ENCODE measurements at places on chromosomes 16 and 17.

DNA sequence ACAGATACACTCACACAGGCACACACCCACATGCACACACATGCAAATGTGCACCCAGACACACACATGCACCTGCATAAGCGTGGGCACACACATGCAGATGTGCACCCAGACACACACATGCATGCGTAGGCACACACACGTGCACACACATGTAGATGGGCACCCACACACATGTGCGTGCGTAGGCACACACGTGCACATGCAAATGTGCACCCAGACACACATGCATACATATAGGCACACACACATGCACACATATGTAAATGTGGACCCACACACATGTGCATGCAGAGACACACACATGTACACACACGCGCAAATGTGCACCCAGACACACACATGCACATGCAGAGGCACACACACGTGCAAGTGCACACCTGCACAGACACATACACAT is 60.3 kb downstream of the MRM1 start:
- DNase-seq = no peak

GRCh38 chr16:14289692-14290340 is 218.7 kb downstream of the MRTFB start:
- peak; percentile 68 for DNase-seq

DNA sequence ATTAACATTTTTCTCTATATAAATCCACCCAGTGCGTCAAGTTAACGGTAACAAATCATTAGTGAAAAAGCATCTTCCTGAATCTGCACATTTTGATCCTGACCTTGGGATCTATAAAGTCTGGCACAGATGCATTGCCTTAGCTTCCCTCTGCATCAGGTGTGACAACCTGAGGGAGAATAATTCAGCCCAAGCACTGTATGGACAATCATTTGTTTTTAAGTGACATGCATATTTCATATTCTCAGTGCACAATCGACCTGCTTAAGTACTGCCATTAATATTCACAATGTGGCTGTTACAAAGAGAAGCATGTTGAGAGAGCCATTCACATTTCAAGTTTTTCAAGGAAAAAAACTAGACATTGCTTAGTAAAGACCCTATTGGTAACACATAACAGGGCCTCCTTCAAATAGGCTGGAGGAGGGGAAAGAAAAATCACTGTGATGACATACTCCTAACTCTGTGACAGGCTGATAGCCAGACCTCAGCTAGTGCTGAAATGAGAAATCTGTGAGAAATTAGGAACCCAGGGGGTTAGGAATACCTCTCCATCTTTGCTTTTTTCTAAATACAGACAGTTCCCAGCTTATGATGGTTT is 505.3 kb upstream of the CDH5 start:
- no peak for DNase-seq

GRCh38 chr16:55302635-55303034 is 21.4 kb upstream of the IRX6 start:
- no peak for DNase-seq

- DNase-seq = no peak
Observed at GRCh38 chr16:1781254-1781653, 1.1 kb downstream of the SPSB3 start.

- no peak for DNase-seq
Observed at GRCh38 chr17:50275279-50275678, 1.0 kb downstream of the TMEM92 start.

DNA sequence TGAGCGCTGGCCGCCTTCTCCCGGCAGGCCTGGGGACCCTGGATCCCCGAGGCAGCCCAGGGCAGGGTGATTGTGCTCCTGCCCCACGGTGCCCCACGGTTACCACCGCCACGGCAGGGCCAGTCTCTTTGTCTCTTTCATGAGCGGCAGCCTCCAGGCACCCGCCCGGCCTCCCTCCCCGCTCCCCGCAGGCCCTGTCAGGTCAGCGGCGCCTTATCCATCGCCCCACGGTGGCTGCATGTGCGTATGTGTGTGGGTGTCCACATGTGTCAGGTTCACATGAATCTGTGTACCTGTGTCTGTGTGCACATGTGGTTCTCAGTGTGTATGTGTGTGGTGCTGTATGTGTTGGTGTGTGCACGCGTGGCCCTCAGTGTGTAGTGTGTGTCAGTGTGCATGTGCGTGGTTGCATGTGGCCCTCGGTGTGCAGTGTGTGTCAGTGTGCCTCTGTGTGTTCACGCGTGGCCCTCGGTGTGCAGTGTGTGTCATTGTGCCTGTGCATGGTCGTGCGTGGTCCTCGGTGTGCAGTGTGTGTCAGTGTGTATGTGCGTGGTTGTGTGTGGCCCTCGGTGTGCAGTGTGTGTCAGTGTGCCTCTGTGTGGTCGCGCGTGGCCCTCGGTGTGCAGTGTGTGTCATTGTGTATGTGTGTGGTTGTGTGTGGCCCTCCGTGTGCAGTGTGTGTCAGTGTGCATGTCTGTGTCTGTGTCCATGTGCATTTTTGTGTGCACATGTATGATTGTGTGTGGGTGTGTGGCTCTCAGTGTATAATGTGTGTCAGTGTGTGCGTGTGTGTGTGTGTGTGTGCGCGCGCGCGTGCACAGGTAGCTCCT is 239.2 kb upstream of the GSE1 start:
- DNase-seq = no peak

- DNase-seq = no peak
Observed at GRCh38 chr16:86734543-86735460, 156.5 kb downstream of the FOXL1 start.

GRCh38 chr16:48201515-48202201 is 42.4 kb upstream of the LONP2 start:
- no peak for DNase-seq

DNA sequence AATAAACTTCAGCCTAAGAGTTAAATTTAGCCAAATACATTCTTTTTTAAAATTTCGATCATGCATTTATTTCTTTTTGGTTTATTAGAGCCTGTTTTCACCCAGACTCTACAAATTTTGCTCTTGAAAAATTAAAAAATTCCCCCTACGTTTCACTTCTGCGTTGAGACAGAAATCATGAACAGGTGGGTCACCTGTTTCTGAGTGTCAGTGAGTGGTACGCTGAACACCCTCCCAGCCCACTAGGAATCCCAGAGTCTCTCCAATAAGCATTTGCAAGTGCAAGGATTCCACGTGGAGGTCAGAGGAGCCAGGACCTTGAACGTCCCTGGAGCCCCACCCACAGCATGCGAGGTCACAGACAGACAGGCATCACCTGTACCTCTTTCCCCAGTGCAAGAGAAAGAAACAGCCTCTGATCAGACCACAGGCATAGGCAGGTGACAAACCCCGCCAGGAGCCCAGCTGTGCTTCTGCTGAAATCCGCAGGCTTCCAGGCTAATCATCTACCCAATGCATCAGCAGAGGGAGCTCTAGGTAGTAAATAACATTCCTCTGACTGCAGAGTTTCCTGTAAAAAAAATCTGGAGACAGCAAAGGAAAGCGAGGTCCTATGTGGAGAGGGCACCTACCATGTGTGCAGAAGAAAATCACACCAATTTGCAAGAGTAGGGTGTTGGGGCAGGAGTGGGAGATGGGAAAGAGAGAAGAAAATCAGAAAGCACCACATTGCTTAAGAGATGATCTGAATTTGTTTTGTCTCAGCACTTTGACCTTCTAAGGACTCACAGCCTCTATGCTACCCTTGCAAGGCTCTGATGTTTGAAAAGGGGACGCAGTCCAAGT is 5.9 kb upstream of the XYLT1 start:
- DNase-seq = peak; percentile 66

DNA sequence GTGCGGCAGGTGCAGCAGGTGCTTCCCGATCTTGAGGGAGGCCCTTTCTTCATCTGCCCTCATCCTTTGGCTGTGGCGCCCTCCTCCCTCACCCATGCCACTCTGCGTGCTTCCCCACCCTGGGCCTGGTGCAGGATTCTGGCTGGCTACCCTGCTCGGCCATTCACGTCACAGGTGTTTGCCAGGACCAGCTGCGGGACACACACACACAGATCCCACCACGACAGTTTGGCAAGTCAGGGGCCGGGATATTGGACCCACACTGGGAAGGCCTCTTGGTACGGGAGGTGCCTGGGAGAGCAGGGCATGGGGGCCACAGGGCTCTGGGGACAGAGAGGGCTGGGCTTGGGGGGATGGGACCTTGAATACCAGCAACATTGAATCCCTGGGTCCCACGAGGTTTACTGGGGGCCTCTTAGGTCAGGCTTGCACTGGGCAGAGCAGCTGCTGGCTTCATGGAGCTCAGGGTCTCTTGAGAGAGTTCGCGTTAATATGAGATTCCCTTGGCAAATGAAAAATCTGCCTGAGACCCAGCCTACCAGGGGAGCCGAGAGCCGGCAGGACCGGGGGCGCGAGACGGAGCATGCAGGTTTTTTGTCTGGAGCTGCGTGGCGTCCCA is 15.1 kb downstream of the ADCY7 start:
- DNase-seq = peak; percentile 23

DNA sequence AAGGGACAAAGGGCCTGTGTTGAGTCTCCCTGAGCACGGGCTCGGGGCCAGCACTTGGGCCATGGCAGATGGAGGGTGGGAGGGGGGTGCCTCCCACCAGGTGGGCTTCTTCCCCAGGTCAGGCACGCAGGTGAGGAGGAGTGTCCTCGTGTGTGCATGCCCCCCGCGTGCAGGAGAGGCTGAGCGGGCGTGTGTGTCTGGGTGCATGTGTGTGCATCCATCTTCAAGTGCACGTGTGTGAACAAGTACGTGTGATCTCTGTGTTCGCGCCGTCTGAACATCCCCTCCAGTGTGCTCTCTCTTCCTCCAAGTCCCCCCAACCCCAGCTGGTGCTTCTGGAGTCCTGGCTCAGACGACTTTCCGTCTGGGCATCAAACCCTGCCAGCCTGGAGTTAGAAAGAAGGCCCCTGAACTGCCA is 2.7 kb upstream of the ZG16B start:
- no peak for DNase-seq

DNA sequence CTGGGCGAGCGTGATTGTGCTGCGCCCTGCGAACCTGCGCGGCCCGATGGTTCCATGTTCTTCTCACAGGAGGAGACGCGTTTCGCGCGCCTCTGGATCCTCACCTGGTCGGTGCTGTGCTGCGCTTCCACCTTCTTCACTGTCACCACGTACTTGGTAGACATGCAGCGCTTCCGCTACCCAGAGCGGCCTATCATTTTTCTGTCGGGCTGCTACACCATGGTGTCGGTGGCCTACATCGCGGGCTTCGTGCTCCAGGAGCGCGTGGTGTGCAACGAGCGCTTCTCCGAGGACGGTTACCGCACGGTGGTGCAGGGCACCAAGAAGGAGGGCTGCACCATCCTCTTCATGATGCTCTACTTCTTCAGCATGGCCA is 1.0 kb downstream of the FZD2 start:
- DNase-seq = no peak

DNA sequence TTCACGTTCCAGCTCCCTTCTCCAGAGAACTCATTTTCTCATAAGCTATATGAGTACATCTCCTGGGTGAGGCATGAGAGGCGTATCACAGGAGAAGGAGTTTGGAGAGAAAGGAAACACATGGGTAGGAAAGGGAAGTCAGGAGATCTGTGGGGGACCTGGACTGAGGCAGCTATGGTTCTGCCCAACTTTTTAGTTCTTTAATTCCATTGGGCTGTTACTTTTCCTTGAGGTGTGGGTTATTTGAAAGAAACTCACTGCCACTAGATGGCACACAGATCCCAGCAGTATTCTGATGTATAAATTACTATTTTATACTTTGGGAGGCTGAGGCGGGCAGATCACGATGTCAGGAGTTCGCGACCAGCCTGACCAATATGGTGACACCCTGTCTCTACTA is 63.6 kb downstream of the NUP93 start:
- no peak for DNase-seq

DNA sequence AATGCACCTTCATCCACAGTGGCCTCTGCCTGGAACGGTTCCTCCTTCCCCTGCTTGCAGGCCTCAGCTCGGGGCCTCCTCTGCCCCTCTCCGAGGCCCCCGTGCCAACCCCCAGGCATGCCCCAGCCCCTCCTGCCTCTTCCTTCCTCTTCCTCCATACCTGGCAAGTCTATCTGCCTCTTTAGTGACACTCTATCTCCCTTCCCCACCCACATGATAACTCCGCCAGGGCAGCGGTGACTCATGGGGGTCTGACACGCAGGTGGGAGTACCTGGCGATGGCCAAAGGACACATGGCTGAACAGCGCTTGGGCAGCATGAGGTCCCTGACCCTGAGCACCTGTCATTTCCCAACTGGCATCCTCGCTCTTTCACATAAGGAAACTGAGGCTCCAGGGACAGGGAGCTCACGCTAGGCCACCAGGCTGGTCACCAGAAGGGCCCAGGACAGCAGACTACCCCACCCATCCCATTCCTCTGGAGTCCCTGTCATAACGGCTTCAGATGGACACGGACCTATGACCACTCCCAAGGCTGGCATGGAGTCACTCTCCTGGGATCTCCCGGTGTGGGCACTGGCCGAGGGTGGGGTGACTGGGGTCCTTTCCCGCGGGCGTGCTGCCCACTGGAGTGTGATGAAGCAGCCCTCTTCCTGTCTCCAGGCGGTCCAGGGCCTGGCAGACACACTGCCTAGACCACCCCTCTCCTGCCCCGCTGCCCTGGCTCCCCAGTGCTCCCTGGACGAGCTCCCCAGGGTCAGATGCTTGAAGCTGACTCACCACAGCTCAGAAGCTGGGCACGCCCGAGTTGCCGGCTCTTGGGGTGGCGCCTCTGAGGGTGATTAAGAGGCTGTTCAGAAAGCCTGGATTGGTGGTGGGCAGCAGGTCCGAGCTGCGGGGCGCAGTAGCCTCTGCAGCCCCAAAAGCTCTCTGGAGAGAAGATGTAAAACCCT is 100.6 kb downstream of the ENGASE start:
- no peak for DNase-seq

DNA sequence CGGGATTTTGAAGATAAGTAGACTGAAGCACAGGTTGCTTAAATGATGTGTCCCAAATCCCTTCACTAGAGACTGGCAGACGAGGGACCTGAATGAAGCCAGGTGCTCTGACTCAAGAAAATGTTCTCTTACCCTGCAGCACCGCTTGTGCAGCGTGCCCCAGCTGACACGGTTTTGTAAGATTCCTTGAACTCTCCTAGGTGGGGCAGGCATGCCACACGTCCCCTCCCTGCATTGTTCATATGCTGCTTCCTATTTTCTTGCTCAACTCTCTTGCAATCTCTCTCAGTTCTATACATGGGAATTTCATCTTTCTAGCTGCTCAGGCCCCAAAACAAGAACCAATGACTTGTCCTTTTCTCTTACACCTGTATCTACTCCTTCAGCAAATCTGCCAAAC is 22.1 kb upstream of the HNF1B start:
- no peak for DNase-seq

- DNase-seq = no peak
Observed at GRCh38 chr16:85707528-85708095, 18.9 kb upstream of the GINS2 start.

GRCh38 chr16:74094514-74094913 is 202.1 kb upstream of the PSMD7 start:
- DNase-seq = no peak

- DNase-seq = no peak
Observed at GRCh38 chr16:86667035-86667434, 88.7 kb downstream of the FOXL1 start.

DNA sequence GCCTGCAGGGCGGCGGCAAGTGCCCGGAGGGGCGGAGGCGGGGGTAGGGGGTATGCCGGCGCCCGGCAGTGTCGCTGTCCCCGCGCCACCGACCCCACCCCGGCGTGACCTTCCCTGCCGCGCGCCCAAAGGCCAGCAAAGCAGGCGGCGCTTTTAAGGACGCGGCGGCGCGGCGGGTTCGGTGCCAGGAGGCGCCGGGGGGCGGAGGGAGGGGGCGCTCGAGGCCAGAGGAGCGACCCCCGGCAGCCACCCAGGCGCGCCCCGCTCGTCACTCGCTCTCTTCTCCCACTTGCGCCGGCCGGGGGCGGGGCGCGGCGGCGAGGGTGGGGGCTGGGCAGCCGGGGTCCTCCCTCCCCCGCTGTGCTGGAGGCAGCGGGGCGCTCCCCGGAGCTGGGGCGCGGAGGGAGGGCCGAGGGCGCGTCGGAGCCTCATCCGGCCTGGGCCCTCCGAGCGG is 8.6 kb upstream of the BAHCC1 start:
- peak; percentile 39 for DNase-seq

Measured in NCI-H1105 treated with DMSO at 0.1 percent for 48 hours (cell line).